ENCODE measurements at places on chromosomes 16 and 17.

DNA sequence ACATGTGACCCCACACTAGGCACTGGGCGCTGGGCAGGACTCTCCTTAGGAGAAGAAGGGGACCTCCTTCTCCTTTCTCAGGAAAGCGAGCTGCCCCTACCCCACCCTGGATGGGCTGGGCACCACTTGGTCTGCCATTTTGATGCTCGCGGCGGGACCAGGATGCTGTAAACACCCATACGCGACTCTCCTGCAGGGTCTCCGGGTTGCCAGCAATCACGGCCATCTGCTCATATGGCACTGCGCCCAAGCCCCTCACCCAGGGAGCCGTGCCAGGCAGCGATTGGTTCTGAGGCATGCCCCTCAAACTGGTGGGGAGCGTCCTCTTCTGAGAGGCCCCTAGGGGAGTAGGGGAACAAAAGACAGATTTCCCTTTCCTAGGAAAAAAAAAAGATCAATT lies 99.0 kb downstream of the C16orf78 start:
- no peak for DNase-seq

DNA sequence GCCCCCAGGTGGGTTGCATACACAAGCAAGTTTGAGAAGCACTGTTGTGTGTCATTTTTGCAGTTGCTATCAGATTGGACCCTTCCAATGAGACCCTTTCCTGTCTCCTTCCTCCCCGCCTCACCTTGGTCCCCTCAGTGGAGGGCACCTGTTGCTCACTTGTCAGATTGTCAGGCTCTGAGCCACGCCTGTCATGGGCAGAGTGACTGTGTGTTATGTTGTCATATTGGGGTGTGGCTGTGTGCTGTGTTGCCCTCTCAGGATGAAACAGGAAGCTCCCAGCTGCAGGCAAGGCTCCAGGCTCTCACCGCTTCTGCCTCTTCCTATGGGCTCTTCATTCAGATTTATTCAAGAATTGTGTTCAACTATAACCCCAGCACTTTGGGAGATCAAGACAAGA lies 302.9 kb downstream of the CPPED1 start:
- DNase-seq = no peak

DNA sequence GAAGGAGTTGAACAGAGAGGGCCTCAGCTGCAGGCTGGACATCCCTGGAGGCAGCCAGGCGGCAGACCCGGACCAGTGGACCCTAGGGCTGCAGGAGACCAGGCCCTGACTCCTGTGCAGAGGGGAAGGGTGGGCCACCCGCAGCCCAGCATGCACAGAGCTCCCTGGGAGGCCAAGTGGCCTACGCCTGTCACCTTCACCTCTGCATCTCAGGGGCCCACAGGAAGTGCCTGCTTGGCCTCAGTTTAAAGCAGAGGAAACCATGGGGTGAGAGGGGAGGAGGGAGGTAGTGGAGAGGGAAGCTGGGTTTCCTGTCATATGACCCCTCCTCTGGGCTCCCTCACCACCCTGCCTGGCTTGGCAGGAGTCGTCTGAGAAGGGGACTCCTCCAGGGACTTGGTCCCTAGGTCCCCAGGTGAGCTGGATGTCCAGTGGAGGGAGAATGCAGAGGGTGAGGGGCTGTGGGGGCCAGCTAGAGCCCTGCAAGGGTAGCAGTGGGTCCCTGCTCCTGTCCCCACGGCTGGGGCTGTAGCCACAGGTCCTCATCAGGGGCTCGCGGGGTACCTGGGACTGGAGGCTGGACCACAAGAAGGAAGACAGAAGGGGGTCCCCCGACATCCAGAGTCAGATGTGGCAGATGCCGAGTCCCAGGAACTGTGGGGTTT lies at the start of gene TMC8:
TSS of gene TMC8 (plus strand) at position 335 of the 665 bp plus-strand sequence. CDS start 818 bp downstream, outside the sequence.
- no peak for DNase-seq

GRCh38 chr17:53101706-53102105 lies 721.0 kb upstream of the KIF2B start:
- no peak for DNase-seq

- peak; percentile 38 for DNase-seq
Measured at GRCh38 chr16:47037746-47038458, 64.4 kb upstream of the DNAJA2 start.

DNA sequence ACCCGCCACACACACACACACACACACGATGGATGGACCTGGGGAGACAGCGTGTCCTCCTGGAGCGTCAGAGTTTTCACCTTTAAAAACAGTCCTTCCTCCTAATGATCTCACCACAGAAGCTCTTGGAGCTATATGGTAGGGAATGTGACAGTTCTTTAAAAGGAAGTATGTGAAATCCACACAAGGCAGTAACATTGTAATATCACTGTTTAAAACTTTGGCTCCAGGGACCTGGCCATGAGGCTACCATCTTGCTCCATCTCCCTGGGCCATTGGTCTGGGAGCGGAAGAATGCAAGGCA lies 302.4 kb downstream of the SOX9 start:
- DNase-seq = no peak

GRCh38 chr17:2012499-2012898 lies 12.6 kb downstream of the RTN4RL1 start:
- no peak for DNase-seq

- no peak for DNase-seq
Measured at GRCh38 chr17:14057591-14057990, 11.7 kb upstream of the COX10 start.

DNA sequence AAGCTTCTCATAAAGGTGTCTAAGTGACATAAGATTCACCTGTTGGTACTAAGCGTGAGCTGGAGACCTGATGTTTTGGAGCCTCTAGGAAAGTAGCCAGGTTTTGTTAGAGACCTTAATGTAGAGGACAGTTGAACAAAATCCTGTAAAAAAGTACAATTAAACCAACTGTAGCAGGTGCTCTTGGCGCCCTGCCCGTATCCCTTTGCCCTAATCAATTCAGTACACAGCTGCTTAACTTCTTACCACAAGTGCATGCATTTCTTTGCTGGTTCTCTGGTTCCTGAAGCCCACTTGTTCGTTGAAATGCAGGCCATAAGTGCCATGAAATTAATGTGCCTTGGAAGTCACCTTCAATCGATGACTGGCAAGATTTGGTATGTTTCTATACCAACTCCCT lies 24.4 kb downstream of the GLP2R start:
- DNase-seq = no peak

DNA sequence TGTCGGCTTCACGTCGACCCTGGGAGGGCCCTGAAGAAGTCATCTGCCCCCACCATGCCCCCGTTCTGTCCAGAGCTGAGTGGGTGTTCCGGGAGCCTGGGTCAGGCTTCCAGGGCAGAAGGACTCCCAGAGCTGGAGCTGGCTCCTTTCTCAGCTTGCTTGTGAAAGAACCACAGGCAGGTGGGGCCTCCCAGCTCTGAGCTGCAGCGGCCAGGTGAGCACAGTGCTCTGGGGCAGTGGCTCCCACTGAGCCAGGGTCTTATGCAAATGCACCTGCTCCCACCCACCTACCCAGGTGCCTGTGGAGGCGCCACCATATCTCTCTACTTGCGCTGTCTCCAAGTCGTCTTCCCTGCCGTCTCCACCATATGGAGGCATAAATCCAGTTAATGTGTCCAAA lies 140.0 kb upstream of the RPL38 start:
- no peak for DNase-seq

- no peak for DNase-seq
Measured at GRCh38 chr16:81940781-81941560, 70.3 kb downstream of the SDR42E1 start.

DNA sequence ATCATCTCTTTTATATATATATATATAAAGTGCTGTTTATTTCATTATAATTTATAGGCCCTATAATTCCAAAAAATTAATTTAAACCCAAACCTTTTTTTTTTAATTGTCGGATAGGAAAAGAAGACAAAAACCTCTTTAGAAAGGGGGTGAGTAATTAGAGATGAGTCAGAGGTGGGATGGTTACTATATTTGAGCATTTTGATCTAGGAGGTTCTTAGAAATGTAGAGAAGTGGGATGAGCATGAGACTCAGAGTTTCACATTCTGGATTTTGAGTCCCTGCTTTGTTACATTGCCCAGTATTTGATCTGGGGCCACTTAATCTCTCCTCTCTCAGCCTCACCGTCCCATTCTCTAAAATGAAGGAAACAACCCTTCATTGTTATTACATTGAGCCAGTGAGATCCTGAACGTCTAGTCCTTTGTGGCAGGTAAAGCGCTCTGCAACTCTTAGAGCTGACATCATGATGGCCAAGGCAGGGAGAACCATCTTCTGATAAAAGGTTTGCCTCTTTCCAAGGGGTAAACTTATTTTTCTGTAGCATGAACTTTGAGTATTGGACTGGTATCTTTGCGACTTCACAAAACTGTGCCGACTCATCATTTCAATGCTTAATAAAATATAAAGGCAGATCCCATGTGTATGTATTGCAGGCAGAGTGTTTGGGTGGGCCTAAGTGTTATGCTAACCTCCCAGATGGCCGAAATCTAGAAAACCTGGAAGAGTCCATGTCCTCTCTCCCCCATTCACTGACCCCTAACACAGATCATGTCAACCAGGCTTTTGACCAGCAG lies 21.3 kb downstream of the HS3ST3B1 start:
- DNase-seq = no peak

GRCh38 chr16:55476625-55477533 lies 2.1 kb upstream of the MMP2 start:
- no peak for DNase-seq

- DNase-seq = no peak
Measured at GRCh38 chr17:7509937-7510336, 25.8 kb downstream of the POLR2A start.

DNA sequence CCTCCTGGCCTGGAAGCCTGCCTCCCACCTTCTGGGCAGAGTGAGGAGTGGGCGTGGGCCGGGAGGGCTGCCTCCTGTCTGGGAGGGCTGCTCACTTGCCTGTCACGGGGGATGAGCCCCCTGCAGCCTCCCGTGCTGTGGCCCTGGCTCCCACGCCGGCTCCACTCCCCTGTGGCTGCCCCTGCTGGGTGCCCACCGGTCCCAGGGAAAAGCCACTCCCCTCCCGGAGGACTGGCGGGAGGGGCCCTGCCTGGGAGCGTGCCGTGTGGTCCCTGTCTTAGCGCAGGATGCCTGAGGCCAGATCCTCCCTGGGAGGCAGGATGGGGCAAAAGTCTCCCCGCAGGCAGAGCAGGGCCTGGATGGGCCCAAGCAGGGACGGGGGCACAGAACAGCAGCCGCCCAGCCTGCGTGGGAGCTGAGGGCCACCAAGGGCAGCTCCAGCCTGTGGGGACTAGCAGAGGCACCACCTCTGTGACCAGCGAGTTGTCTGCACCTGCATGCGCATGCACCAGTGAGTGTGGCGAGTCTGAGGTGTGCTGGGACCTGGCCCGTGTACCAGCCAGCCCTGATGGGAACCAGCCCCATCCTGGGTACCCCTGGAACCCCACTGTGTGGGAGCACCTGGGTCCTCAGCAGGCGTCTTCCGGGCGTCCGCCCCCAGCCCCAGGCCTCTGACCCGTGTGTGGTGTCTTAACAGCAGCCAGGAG lies 339.9 kb downstream of the SEC14L1 start:
- no peak for DNase-seq

DNA sequence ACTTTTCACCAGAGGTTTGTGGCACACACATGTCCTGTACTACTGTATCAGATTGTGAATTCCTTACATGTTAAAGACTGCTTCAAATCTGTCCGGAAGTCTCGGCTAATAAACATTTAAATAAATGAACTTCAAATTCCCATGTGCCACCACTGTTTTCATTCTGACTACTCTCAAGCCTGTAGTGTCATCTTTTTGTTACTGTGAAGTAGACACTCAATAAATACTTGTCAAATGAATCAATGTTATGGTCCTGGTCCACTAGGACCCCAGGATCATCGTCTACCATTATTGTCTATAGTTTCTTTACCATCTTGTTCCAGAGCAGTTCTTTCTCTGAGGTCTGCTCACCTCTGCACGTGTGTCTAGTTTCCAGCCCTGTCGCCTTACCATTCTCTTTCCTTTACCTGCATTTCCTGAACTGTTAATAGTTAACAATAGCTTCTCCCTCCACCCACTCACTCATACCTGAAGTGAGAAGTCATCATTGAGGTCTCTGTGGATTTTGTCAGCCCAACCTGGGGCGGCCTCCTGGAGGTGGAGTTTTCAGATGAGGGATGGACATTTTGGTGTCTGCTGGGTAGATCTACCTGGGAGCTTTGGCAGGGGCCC lies 333.0 kb downstream of the SEC14L1 start:
- DNase-seq = no peak

GRCh38 chr16:4358831-4359561 lies 7.9 kb upstream of the PAM16 start:
- no peak for DNase-seq

GRCh38 chr17:27920569-27920968 lies 27.4 kb upstream of the LYRM9 start:
- no peak for DNase-seq

DNA sequence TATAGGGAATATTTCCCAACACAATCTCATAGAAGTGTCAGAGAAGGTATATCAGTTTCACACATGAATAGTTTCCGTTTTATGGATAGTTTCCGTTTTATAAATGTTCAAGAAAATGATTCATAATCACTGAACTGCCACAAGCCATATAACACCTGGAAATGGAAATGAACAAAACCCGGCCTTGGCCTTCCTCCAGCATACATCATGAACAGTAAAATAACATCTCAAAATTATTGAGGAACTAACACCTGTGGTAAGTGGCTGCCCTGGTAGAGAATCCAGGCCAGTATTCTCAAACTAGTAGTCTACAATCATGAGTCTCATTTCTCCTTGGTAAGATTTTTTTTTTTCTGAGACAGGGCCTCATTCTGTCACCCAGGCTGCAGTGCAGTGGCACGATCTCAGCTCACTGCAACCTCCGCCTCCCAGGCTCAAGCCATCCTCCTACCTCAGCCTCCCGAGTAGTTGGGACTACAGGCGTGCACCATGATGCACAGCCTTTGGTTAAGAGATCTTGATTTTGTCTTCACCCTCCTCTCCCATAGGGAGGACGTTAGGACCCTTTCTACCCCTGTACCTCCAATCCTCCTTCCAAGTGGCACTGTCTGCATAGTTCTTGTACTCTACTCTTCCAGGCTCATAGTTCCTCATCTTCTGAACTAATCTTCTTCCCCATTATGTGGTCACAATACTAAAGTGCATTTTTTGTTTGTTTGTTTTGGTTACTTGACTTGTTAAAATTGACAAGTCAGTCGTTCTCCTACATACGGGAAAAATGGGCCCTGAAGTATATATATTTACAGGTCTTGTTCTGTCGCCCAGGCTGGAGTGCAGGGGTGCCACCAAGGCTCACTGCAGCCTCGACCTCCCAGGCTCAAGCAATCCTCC lies 15.0 kb upstream of the RGS9 start:
- DNase-seq = no peak

- no peak for DNase-seq
Measured at GRCh38 chr17:30292286-30292858, 628 bp upstream of the BLMH start.

- no peak for DNase-seq
Measured at GRCh38 chr16:76226011-76226410, 51.2 kb upstream of the CNTNAP4 start.

DNA sequence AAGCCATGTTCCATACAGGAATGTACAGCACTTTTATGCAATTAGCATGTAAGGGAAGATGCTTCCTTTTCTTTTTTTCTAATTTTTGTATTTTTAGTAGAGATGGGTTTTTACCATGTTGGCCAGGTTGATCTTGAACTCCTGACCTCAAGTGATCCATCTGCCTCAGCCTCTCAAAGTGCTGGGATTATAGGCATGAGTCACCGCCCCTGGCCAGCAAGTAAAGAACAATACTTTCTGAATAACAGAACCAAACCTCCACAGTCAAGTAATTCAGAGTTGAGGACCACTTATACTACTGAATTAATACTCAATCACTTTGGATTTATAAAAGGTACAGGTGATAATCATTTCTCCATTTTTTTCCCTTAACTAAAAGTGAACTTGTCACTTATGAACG lies 13.0 kb downstream of the C16orf87 start:
- DNase-seq = no peak

- no peak for DNase-seq
Measured at GRCh38 chr16:87271256-87271655, 45.9 kb downstream of the C16orf95 start.

All from amniotic stem cell (primary cell).